Memory B cell (primary cell): ENCODE measurements at places on chromosomes 12 and 14.
A peak's percentile ranks its signal among the peaks of the same experiment; 100 is the strongest.

- H3K4me1 ChIP-seq: peaks cover 9% of the 10 kb centered on the region
- H3K27ac ChIP-seq: no peak overlapping the region
- H3K36me3 ChIP-seq: peaks cover 8% of the 10 kb centered on the region
- no peak overlapping the region for H3K4me3 ChIP-seq
Measured at GRCh38 chr12:12481631-12482030, 81.0 kb downstream of the DUSP16 start.

- peaks cover 5% of the 10 kb centered on the region for H3K4me1 ChIP-seq
- no peak overlapping the region for H3K4me3 ChIP-seq
- peaks cover 13% of the 10 kb centered on the region for H3K36me3 ChIP-seq
- no peak for DNase-seq
- no peaks in the 10 kb centered on the region for H3K27me3 ChIP-seq
- H3K27ac ChIP-seq: no peak overlapping the region
Measured at GRCh38 chr12:10366875-10367274, 23.0 kb downstream of the KLRK1 start.

DNA sequence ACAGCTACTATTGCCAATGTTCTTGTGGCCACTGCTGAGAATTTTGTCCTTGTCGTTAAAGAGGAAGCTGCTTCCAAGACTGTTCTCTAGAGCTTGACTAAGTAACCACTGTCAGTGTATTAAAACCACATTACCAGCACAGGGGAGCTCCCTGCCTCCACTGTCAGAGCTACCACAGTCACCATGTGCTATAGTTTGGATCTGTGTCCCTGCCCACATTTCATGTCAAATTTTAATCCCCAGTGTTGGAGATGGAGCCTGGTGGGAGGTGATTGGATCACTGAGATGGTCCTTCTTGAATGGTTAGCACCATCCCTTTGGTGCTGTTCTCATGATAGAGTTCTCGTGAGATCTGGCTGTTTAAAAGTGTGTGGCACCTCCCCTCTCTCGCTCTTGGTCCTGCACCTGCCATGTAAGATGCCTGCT, 23.2 kb upstream of the RAP1B start:
- peak overlapping the region; percentile 34 for H3K4me3 ChIP-seq
- H3K4me1 ChIP-seq: peaks cover 20% of the 10 kb centered on the region
- H3K27me3 ChIP-seq: no peaks in the 10 kb centered on the region
- peak overlapping the region; percentile 67 for H3K27ac ChIP-seq
- peak; percentile 28 for DNase-seq

GRCh38 chr12:101828463-101829196, 2.1 kb downstream of the GNPTAB start:
- H3K4me1 ChIP-seq: peaks cover 30% of the 10 kb centered on the region
- no peaks in the 10 kb centered on the region for H3K36me3 ChIP-seq
- DNase-seq: no peak
- no peaks in the 10 kb centered on the region for H3K27me3 ChIP-seq
- H3K4me3 ChIP-seq: peak overlapping the region; percentile 62

- no peak overlapping the region for H3K4me3 ChIP-seq
- H3K4me1 ChIP-seq: peaks cover 9% of the 10 kb centered on the region
- peaks cover 8% of the 10 kb centered on the region for H3K36me3 ChIP-seq
- H3K27ac ChIP-seq: no peak overlapping the region
- no peak for DNase-seq
- no peaks in the 10 kb centered on the region for H3K27me3 ChIP-seq
Measured at GRCh38 chr12:122527478-122527944, 462 bp downstream of the KNTC1 start.

GRCh38 chr12:52024845-52025230, 18.1 kb downstream of the TAMALIN start:
- H3K27me3 ChIP-seq: no peaks in the 10 kb centered on the region
- no peaks in the 10 kb centered on the region for H3K36me3 ChIP-seq
- peak overlapping the region; percentile 87 for H3K4me3 ChIP-seq
- H3K4me1 ChIP-seq: peaks cover 29% of the 10 kb centered on the region
- H3K27ac ChIP-seq: peak overlapping the region; percentile 77
- DNase-seq: no peak

DNA sequence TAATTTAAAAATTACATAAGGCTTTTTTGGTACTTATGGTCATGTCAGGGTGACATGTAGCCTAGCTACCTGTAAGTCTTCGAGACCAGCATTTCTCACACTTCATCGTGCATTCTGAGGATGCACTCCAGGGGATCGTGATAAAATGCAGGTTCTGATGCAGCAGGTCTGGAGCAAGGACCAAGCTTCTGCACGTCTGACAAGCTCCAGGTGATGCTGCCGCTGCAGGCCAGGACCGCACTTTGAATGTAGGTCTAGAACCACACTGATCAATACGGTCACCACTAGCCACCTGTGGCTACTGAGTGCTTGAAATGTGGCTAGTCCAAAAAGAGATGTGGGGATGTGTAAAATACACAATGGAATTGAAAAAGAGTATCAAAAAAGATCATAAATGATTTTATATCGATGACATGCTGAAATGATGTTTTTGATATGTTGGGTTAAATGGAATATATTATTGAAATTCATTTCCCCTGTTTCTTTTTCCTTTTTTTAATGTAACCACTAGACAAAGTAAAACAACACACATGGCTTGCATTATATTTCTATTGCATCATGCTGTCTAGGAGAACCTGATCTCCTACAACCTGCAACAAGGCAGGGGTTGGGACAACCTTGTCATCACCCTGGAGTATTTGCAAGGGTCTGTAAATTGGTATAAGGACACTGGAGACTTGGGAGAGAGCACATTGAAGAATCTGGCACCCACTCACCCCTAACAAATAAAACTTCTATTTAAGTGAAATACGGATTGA, 142.4 kb downstream of the DPF3 start:
- H3K27ac ChIP-seq: no peak overlapping the region
- no peaks in the 10 kb centered on the region for H3K27me3 ChIP-seq
- DNase-seq: no peak
- peaks cover 30% of the 10 kb centered on the region for H3K36me3 ChIP-seq

DNA sequence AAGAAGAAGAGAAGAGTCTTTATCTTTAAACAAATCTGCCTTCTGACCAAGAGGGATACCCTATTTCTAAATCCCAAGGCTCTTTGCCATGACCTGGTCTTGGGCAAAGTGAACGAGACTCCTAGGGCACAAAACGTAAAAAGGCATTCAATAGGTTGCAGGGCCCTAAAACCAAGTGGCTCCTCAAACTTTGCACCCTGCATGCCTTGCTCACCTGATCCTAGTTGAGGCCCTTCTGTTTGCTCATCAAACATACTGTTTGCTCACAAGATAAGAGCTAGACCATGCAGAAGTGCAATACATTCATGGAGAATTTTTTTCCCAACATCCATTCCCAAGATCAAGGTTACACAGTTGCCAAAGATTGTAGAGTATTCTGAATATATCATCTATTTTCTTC, 7.9 kb upstream of the PRH1 start:
- no peaks in the 10 kb centered on the region for H3K4me1 ChIP-seq
- H3K36me3 ChIP-seq: peaks cover 23% of the 10 kb centered on the region
- no peak for DNase-seq
- H3K27ac ChIP-seq: no peak overlapping the region
- no peak overlapping the region for H3K4me3 ChIP-seq

DNA sequence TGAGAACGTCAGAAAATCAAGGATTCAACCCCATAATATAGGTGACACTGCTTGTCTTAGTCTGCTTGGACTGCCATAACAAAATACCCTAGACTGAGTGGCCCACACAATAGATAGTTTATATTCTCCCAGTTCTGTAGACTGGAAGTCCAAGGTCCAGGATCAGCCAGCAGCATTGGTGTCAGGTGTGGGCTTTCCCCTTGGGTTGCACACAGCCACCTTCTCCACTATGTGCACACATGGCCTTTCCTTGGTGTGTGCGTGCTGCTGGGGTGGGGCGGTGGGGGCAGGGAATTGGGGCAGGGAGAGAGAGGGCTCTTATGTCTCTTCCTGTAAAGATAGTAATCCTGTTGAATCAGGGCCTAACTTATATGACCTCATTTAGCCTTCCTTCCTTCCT, 106.4 kb downstream of the SLC25A47 start:
- H3K4me3 ChIP-seq: no peak overlapping the region
- H3K27me3 ChIP-seq: no peaks in the 10 kb centered on the region
- H3K27ac ChIP-seq: no peak overlapping the region
- H3K4me1 ChIP-seq: peaks cover 16% of the 10 kb centered on the region
- H3K36me3 ChIP-seq: peaks cover 4% of the 10 kb centered on the region

DNA sequence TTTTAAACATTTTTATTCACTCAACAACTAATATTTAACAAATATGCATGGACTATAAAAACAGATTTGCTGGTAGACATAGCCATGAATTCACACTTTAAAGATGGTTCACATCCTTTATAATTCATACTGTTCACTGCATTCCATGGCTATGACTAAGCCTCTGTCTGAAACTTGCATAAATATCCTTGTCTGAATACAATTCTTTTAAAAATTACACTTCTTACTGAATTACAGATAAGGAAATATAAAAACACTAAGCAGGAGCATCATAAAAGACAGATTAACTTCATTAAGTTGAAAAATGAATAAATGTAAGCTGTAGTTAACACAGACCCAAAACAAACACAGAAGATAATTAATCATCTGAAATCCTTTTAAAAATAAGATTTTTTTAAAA, 53.8 kb downstream of the GXYLT1 start:
- no peak overlapping the region for H3K4me3 ChIP-seq
- peaks cover 39% of the 10 kb centered on the region for H3K36me3 ChIP-seq
- H3K27ac ChIP-seq: no peak overlapping the region
- no peak for DNase-seq
- H3K4me1 ChIP-seq: peaks cover 12% of the 10 kb centered on the region
- no peaks in the 10 kb centered on the region for H3K27me3 ChIP-seq

DNA sequence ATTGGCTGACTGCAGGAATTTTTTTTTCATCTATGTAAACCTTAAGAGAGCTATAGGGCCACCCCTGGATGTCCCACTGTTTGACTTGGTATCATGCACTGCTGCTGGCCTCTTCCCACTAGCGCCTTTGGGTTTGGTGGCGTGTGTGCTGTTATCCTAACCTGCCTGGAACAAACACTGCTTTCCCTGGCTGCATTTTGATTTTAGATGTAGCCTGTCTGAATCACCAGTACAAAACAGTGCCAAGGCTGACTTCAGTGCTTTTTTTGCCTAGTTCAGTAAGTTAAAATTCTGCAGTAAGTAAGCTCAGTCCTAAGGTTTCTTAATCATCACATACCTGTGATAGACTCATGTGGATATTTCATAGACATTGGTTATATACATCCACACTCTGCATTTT, 99.2 kb downstream of the EML1 start:
- peaks cover 13% of the 10 kb centered on the region for H3K27me3 ChIP-seq
- no peak overlapping the region for H3K4me3 ChIP-seq

- H3K36me3 ChIP-seq: peaks cover 14% of the 10 kb centered on the region
- DNase-seq: no peak
- H3K27me3 ChIP-seq: no peaks in the 10 kb centered on the region
- H3K4me1 ChIP-seq: peaks cover 31% of the 10 kb centered on the region
- no peak overlapping the region for H3K27ac ChIP-seq
Measured at GRCh38 chr14:65278589-65278988, 133.9 kb upstream of the FUT8 start.

DNA sequence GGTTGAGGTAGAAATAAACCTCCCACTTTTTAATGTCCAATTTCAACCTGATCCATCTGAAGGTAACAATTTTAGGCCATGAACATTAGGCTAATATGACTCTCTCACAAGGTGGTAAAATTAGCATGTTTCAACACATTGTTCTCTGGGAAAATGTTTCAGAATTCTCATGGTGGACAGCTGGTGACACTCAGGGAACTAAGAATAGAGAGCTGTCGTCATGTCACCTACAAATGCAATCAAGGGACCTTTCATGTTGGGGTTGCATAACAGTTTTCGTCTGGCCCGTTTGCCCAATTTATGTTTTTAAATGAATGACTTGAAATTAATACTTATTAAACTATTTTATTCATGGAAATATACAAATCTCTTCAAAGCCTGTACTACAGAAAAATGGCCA, 180.7 kb upstream of the PRICKLE1 start:
- DNase-seq: no peak
- H3K36me3 ChIP-seq: no peaks in the 10 kb centered on the region
- H3K27me3 ChIP-seq: peaks cover 4% of the 10 kb centered on the region
- H3K4me3 ChIP-seq: no peak overlapping the region
- no peak overlapping the region for H3K27ac ChIP-seq

DNA sequence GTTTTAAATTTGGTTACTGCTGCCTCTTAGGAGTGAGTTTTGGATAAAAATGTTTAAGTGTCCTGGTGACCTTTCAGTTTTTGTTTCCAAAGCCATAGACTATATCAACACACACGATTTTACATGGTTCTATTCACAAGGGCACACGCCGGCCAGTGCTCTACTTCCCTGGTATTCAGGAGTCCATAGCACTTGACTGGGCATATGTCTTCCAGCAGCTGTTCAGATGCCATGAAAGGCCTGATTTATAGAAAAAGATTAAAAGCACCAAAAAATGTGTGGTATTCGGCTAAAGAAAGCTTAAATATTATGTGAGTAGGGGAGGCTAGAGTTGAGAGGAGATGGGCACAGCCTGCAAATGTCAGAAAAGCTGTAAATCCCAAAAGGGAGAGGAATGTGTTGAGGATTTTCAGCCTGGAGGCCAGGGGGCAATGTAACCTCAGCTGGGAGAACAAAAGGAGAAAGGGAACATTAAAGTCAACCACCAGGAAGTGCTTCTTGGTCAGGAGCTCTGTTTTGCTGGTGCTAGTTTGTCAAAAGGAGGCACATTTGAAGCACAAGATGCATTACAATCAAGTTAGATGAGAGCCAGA, 478.4 kb downstream of the RAD51B start:
- no peak overlapping the region for H3K4me3 ChIP-seq
- H3K4me1 ChIP-seq: peaks cover 32% of the 10 kb centered on the region
- no peak for DNase-seq
- peaks cover 13% of the 10 kb centered on the region for H3K36me3 ChIP-seq
- H3K27ac ChIP-seq: peak overlapping the region; percentile 22

- DNase-seq: peak; percentile 38
- peak within 1 kb of the TSS; percentile 88 for H3K4me3 ChIP-seq
- H3K27me3 ChIP-seq: no peaks in the 10 kb centered on the region
- peak within 1 kb of the TSS; percentile 71 for H3K27ac ChIP-seq
- no peaks in the 10 kb centered on the region for H3K36me3 ChIP-seq
Measured at GRCh38 chr12:112937741-112938719, at the start of gene OAS3. Gene OAS3, plus strand, starts transcription at chr12:112938474. Its CDS starts 57 bp downstream, at chr12:112938531.

- H3K36me3 ChIP-seq: peaks cover 25% of the 10 kb centered on the region
- no peaks in the 10 kb centered on the region for H3K27me3 ChIP-seq
- no peak for DNase-seq
- H3K27ac ChIP-seq: no peak overlapping the region
- no peaks in the 10 kb centered on the region for H3K4me1 ChIP-seq
Measured at GRCh38 chr12:109488051-109488665, 10.7 kb downstream of the UBE3B start.

DNA sequence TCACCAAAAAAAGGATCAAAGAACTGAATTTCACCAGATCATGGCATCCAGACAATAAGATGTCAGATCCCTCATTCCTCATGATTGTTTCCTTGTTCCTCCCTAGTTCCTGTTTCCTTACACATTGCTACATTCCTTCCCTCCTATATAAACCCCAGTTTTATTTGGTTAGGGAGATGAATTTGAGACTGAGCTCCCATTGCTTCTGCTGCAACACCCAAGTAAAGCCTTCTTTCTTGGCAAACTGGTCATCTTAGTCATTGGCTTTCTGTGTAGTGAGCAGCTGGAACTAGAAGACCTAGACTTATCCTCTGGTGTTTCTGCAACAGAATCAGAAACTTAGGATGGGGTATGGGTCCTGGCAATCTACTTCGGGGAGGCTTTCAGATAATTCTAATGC, 217.9 kb downstream of the NOVA1 start:
- H3K36me3 ChIP-seq: no peaks in the 10 kb centered on the region
- no peak overlapping the region for H3K4me3 ChIP-seq
- H3K27me3 ChIP-seq: no peaks in the 10 kb centered on the region
- H3K27ac ChIP-seq: no peak overlapping the region
